ENCODE measurements at places on chromosomes 6 and 20. TPM values are rescaled to one million over a fixed set of nuclear protein-coding genes. Genes with fewer than 3 reads are reported as not detected.
A peak's percentile ranks its signal among the peaks of the same experiment; 100 is the strongest.

Gene PRKN
- 20.6 TPM for total RNA-seq

GRCh38 chr20:62525014-62525413 lies 49.2 kb upstream of the GATA5 start:
- DNase-seq = no peak

Gene ID4
- total RNA-seq = 1.4 TPM

Gene RIMS1
- total RNA-seq = 0.91 TPM

Gene IRF4
- 0.54 TPM for total RNA-seq

DNA sequence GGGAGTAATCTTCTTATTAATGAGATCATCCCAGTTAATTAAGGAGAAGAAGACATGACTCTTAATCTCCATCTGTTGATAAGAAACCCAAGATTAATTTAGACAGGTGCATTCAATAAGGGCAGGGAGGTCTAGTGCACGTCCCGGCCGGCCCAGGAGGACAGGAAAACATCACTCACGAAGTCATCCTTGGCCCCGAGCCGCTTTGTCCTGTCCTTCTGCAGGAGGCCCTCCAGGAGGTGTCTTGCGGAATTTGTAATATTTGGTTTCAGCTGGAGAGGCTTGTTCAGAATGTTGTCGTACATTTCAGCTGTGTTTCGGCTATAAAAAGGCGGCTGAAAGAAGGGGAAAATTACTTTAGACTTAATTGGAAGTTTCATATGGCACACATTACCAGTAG lies 118.4 kb upstream of the SLC2A12 start:
- DNase-seq = no peak

Gene GPLD1
- 1.0 TPM for total RNA-seq

Gene RWDD2A
- 2.8 TPM for total RNA-seq

GRCh38 chr6:56393615-56394612 lies 146.5 kb upstream of the COL21A1 start:
- no peak for DNase-seq

Gene GLP1R
- 6.5 TPM for total RNA-seq

- no peak for DNase-seq
These were observed 128.3 kb upstream of the MAP3K7 start for GRCh38 chr6:90715093-90715655.

DNA sequence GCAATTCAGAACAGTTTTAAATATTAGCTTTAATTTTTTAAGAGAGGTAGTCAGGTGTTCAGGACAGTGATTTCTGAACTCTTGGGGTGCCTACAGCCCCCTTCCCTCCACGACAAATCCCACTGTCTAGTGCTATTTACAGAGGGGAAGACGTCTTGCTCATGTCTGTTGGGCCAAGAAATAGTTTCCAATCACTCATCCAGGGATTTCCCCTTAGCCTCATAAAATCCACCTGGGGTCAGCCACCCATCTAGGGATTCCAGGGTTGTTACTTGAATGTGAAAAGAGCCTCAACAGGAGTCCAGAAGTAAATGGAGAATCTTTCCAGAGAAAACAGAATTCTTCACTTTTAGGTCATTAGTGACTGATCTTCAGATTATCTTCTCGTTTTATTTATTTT lies 37.0 kb downstream of the BICRAL start:
- no peak for DNase-seq

Gene ROS1
- total RNA-seq = 0.11 TPM

DNA sequence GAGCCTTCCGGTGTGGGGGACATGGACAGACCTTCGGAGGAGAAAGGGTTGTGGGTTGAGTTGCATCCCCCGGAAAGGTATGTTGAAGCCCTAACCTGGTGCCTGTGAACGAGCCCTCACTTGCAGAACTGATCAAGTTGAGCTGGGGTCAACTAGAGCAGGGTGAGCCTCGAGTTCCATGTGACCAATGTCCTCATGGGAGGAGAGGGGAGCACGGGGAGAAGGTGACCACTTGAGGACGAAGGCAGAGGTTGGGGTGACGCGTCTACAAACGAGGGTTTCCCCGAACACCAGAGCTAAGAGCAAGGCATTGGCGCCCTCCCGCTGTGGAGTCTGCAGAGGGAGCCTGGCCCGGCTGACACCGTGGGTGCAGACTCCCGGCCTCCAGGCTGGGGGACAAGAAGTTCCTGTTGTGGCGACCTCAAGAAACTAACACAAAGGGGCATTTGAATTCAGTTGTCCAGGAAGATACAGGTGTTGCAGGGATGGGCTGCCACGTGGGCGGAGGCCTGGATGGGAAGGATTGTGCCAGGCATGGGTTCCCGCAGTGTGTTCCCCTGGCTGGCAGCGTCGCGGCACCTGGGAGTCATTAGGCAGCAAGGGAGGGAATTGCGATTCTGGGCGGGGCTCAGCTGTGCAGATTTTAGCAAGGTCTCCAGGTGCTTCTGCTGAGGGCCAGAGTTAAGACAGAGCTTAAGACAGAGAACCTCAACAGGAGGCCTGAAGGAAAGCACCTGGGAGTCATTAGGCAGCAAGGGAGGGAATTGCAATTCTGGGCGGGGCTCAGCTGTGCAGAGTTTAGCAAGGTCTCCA lies 20.4 kb upstream of the UNC93A start:
- DNase-seq = no peak

GRCh38 chr20:5945963-5946362 lies 4.4 kb downstream of the TRMT6 start:
- DNase-seq = no peak

DNA sequence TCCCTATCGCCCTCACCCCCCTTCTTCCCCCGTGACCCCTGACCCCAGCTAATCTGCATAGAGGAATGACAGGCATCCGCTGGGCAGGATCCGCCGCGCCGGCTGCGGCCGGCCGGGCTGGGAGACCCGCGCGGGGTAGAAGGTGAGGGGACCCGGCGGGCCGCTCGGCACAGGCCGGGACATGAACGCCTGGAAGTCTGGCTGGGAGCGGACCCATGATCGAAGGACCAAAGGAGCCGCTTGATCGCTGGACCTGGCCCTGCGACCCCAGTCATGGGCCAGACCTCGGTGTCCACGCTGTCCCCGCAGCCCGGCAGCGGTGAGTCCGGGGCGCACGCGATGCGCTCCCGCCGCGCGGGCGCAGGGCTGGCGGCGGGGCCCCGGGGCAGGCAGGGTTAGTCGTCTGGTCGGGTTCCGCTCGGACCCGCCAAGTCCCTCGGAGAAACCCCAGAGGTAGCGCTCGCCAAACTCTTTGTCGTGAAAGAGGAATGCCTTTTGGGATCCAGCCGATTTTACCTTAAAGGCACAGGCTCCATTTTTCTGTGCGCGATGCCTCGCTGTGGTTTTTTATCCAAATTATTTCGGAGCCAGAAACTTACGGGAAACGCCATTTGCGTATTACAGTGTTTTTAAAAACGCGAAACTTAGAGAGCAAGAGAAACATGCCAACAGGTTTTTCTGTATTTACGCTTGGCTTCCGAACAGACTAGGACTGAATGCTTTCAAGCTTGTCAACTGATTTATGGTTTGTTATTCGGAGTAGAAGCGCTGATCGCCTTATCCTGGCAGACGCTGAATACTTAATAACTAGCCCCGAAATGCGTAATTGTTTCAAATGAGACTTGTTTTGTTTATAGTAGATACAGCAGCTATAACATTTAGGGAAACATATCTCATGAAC lies at the start of gene PHACTR2:
PHACTR2 (plus strand) TSS at position 75 of the 901 bp plus-strand sequence; CDS start at position 274, 199 bp downstream.
- DNase-seq = peak; percentile 86

Gene ADGRG6
- total RNA-seq = 3.2 TPM

DNA sequence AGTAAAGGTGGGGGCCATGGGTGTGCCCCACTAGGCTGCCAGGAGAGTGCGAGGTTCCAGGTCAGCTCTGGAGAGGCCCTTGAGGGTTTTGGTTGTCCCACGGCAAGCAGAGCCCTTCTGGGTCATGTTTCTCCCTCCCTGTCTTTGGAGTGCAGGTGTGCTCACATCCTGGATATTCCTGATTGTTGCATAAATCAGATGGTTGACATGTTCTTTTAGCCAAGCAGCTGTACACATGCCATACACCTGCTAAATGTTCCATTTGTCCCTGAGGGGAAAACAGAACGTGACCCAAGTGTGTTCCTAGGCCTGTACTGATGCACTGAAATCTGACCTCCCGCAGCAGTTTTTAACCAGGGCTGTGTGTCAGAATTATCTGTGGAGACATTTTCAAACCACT lies 77.5 kb upstream of the BEND3 start:
- DNase-seq = no peak

- DNase-seq = no peak
These were observed 29.2 kb upstream of the GNRH2 start for GRCh38 chr20:3014179-3014578.

- no peak for DNase-seq
These were observed 28.8 kb upstream of the CFAP206 start for GRCh38 chr6:87378947-87379346.

DNA sequence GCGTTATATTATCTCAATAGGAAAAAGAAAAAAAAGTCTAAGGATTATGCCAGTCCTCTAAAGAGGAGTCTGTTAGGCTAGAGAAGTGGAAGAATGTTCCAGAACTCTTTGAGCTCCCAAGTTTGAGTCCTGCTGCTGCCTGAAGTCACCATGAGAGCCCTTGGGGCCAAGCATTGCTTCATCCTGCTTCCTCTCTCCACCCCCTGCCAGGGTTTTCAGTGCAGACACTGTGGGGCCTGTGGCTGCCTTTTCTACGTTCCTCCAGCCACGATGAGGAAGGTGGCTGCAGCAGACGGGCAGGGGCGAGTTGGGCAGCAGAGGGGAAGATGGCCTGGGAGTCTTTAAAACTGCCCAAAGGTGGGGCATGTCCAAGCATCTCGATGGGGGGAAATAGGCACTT lies 214.4 kb upstream of the KCNG1 start:
- DNase-seq = peak; percentile 53

DNA sequence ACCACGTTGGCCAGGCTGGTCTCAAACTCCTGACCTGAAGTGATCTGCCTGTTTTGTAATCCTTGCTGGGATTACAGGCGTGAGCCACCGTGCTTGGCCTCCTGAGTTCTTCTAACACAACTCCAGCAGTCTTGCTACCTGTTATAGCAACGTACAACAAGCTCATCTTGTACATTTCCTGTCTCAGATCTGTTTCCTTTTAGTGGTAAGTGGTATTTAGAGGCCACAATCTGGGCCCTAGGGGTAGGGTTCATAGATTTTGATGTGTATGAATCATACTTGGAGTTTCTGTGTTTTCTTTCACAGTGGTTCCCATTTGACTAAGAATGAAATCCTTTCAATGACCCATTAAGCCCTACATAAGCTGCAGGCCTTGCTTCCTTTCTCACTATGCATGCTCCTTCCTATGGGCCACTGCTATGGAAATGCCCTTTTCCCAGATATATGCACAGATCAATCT lies 27.1 kb upstream of the SYNCRIP start:
- no peak for DNase-seq

- no peak for DNase-seq
These were observed 95.5 kb downstream of the ECT2L start for GRCh38 chr6:138891255-138891986.

GRCh38 chr20:17644451-17644850 lies 37.6 kb downstream of the RRBP1 start:
- DNase-seq = no peak

GRCh38 chr20:41177636-41178035 lies 40.3 kb downstream of the PLCG1 start:
- DNase-seq = peak; percentile 64

Gene MEI4
- 0.73 TPM for total RNA-seq

Gene OPRM1
- not detected for total RNA-seq

Gene IL20RA
- total RNA-seq = 9.1 TPM

DNA sequence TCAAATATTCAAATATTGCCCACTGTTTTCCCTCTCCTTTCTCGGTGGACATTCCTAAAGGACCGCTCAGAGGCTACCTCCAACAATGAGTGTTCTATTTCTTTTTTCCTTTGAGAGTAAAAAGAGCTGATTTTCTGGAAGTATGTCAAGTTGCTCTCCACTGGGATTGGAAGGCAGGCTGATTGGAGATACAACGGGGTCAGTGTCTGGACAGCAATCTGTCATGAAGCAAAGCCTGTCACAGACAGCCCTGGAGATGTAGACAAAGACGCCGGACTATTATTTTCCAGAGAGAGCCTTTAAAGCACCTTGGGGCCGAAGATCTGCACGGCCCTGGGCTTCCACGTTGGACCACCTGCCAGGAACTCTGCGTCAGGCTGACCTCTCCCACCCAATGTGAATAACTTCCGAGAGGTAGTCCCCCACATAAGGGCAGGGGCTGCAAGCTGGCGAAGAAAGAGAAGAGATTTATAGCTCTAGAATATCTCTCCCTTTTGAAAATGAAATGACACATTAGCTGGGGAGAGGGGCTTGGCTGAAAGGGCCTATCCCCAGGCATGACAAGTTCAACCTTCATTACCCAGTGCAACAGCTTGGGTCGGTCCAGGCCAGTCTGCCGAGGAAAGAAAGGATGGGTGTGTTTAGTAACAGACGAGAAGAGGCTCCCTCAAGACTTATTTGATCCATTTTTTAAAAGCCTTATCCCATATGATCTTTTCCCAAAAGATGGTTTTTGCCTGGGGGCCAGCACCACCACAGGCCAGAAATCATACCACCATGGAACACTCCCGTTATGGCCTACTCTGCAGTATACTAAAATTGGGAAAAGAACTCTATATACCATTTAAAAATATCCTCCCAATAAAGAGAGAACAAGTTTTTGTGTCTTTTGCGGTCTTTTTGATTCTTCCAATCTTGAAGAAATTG lies 131.1 kb downstream of the OLIG3 start:
- no peak for DNase-seq

Gene ENPP4
- total RNA-seq = 18.3 TPM

Gene HNF4A
- total RNA-seq = not detected

Gene OR12D3
- not detected for total RNA-seq

Gene SYCP2
- 0.94 TPM for total RNA-seq

DNA sequence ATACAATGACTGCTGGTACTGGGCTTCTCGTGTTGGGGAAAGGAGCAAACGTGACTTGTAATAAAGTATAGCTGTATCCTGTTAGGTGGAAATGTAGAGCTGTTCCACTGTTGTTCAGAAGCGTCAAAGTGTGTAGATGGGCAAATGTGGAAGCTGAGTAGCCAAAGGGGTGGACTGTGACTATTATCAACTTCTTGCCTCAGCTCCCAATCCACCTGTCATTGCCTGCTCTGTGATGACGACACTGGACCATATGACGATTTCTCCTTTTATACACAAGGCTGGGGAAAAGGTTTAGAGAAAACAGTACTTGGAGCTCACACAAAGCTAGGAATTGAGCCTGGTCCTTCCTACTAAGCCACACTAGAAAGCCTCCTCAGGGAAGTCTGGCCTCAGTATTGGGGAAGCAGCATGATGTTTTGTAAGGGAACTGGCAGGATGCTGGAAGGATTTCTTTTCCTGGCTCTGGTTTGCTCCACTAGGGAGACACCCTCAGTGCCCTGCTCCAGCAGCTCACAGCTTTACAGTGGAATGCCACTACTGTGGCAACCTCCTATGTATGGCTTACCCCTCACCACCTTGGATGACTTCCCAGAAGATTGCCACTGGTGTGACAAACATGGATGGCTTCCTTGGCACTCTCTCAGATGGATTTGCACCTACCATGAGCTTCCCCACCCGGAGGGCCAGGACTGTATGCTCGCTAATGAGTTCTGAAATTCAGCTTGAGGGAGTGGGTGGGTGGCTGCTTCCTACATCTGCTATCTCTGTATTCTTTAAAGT lies 20.0 kb downstream of the CD164 start:
- no peak for DNase-seq

DNA sequence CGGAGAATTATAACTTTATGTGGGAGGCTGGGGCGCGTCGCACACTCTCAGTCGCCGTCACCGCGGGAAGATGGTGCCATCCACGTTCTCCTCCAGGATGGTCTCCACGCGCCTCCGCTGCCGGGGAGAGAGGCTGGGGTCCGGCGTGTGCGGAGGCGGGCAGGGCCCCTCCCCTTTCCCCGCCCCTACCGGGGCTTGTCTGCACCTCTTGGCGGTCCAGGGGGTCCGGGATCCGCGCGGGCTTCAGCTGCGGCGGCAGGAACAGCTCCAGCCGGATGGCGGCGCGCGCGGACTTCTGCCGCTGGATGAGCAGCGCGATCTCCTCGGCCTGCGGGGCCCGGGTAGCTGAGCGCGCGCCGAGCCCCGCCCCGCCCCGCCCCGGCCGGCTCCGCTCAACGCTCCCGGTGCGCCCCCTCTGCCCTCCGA lies 807 bp downstream of the LKAAEAR1 start:
- DNase-seq = peak; percentile 90

Measured in Right ventricle myocardium superior (tissue), 1 donor.